NCI-H2081 treated with DMSO at 0.1 percent for 48 hours (cell line): ENCODE measurements at places on chromosomes 12 and 14.

DNA sequence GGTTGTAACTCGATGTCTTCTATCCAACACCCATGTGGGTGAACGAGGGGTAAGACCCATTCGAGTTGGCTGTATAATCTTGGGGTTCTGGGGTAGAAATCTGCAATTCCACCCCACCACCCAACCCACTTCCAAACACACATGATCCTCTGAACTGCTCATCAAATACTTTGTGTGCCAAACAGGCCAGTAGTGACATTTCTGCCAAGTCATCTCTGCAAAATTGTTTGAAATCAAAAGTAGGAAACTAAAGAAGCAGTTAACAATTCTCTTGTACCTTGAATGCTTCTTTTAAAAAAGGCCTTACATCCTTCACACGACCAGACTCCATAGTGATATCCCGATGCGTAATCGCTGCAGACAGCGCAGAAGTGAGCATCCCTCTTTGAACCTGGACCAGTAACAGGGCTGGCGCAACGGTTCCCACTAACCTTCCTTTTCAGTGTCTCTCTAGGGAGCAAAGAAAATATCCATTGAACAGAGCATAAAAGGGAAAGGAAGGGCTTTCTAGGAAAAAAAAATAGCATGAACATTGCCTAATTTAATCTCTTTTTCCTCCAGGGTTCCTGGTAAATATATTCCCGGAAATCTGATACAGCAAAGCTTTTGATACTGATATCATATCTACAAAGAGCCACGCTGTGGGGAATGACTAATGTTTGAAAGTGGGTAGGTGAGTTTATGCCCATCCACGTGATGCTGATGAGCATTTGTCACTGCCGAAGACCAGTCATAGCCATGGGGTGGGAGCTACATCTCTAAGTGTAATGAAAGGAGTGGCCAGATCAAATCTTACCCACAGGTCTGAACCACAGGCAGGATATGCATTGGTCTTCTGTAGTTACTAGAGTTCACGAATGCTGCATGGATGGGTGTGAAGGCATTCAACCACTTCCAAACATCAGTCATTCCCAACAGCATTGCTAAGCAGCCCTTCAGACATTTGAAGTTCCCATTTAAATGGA is 14.2 kb downstream of the ESR2 start:
- no peak for DNase-seq

GRCh38 chr14:54374117-54374884 is 22.5 kb upstream of the CDKN3 start:
- DNase-seq = no peak

- DNase-seq = no peak
Observed at GRCh38 chr12:86748894-86749293, 492.7 kb upstream of the MGAT4C start.

GRCh38 chr14:70934502-70935134 is 27.4 kb downstream of the PCNX1 start:
- DNase-seq = no peak

GRCh38 chr14:77120771-77121743 is 20.5 kb downstream of the ZDHHC22 start:
- DNase-seq = no peak

- no peak for DNase-seq
Observed at GRCh38 chr14:51248016-51248987, 8.3 kb downstream of the TMX1 start.

DNA sequence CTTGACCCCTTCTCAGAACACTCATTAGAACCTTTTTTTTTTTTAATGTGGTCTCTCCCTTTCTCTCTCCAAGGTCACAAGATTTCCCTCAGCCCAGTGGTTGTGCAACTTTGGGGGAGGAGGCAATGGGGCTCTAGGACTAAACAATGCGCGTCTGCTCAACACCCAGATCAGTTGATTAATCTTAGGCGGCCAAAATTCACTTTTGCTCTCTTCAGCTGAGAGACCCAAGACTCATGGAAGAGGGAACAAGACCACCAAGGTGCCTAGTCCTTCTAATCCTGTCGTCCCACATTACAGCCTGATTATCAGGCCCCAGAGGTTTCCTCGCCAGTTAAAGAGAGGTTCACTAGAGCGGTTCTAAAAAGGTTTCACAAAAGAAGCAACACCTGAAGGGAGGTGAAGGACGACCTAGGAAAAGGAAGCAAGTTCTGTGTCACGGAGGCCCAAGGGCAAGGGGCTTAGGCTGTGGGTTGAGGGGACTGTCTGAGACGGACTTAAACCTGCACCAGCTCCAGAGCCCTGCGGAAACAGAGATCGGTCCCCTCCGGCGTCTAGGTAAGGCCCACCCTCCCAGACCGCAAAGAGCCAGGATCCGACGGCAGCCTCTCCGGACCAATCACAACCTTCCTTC is 824 bp upstream of the TARBP2 start:
- DNase-seq = no peak

DNA sequence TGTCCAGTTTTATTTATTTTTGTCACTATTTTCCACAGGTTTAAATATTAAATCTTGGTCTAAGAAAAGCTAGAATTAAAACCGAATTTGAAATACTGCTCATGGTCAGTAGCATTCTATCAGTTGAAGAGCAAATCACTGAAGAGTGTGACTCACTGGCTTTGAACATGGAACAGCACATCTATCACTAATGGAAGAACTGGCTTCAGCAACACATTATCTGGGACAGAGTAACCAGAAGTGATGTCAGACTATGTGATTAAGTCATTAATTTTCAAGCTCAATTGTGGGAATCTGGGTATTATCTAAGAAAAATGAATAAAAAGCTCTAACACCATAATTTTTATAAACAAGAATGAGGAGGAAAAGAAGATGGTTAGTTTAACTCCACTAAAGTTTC is 527.5 kb downstream of the TMTC2 start:
- no peak for DNase-seq

- no peak for DNase-seq
Observed at GRCh38 chr14:66360366-66360926, 125.7 kb upstream of the CCDC196 start.

DNA sequence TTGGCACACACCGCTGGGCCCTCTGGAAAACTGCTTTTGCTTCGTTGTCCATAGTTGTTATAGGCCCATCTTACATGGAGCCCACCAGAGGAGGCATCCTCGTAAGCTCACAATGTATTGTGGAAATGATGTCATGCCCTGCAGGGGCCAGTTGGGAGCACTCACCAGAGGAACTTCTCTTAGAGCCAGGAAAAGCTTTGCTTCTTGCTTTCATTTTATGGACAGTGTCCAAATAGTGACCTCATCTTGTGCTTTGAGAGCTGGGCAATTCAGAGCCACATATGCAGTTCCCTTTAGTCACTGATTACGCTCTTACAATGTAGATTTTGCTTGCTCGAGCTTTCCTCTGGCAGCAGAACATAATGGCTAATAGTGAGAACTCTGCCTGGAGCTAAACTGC is 275.6 kb downstream of the AACS start:
- DNase-seq = no peak

DNA sequence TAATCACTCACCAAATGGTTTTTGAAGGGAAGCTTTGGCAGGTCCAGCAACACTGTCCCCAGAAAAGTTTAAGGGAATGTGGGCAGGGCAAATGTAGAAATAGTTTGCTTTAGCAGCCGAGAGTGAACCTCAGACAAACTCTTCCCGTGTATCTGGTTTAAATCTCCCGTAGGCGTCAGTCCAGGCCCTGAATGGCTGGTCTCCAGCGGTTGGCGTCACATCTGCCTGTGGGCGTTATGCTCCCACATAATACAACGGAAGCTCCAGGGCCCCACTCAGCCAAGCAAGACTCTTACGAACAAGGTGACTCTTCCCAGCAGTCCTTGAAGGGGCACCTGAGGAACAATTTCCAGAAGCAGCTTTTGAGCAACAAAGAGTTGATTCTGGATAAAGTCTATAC is 942 bp downstream of the ZC2HC1C start:
- no peak for DNase-seq

DNA sequence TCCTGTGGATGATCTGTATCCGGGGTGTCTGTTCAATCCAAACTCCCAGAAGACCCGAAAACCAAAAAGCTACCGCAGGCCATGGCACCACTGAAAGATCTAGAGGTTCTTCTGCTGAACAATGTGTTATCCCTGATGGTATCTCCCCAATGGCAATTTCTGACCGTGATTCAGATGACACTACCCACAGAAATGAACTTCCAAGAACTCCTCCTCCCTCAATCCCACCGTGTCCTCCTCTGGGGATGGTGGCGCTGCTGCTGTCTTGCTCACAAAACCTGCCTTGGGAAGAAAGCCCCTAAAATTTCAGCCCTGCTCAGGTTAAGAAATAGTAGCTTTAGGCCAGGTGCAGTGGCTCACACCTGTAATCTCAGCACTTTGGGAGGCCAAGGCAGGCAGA is 7.8 kb downstream of the CRACR2A start:
- no peak for DNase-seq

- DNase-seq = no peak
Observed at GRCh38 chr12:91127751-91128150, 16.5 kb upstream of the LUM start.

DNA sequence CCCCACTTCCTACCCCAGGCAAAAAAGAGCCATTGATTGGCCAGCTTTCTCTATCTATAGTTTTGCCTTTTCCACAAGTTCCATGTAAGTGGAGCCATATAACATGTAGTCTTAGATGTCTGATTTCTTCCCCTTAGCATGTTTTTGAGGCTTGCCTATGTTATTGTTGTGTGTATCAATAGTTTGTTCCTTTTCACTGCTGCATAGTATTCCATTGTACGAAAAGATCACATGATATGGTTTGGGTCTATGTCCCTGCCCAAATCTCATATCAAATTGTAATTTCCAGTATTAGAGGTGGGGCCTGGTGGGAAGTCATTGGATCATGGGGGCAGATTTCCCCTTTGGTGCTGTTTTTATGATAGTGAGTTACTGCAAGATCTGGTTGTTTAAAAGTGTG is 93.6 kb upstream of the RFLNA start:
- DNase-seq = no peak

DNA sequence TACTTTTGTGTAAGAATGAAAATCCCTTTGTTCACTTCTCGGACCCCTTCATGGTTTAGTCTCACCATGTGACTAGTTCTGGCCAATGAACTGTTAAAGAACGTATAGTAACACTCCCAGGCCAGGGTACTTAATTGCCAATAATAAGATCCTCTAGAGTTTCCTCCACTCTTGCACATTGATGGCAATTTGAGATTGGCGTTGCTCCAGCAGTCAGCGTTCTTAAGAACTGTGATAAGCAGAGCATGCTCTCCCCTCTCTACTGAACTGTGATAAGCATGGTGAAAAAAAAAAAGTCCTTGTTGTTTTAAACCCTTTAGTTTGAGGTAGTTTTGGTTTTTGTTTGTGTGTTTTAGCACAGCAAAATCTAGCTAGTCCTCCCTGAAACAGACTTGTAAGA is 854.5 kb downstream of the SLC6A15 start:
- DNase-seq = no peak

GRCh38 chr14:34538871-34539406 is 562 bp downstream of the EAPP start:
- no peak for DNase-seq

DNA sequence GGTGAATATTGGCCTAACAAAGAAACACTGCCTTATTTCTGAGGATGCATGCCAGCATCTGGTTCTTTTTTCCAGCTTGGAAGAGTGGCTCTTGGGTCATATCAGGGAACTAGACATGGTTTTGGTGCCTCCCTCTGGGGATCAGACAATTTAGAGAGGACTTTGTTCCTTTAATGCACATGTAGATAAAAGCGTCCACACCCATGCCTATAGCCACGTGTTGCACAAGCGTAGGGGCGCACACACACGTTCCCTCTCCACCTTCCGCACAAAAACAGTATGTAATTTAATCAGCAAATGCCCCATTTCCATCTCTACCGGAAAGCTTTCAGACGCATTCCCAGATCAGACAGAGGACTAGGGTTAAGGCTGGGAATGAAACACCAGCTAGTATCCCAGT is 61.7 kb upstream of the RIC8B start:
- DNase-seq = no peak

GRCh38 chr12:80420075-80420474 is 24.0 kb upstream of the PTPRQ start:
- no peak for DNase-seq

DNA sequence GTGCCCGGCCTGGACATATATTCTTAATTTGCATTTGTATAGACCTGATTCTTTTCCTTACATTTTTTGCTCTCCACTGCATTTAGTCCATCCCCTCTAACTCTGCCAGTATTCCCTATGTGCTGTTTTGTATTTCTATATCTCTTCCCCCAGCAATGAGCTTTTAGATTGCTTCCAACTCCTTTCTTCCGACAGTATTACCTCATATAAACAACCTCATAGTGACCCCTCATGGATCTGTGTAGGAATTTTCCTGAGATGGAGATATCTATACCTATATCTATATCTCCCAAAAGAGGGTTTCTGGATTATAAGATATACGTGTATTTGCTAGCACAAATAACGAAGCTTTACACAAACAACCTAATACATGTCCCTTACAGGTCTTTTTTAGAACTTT is 161.9 kb downstream of the CRADD start:
- no peak for DNase-seq

DNA sequence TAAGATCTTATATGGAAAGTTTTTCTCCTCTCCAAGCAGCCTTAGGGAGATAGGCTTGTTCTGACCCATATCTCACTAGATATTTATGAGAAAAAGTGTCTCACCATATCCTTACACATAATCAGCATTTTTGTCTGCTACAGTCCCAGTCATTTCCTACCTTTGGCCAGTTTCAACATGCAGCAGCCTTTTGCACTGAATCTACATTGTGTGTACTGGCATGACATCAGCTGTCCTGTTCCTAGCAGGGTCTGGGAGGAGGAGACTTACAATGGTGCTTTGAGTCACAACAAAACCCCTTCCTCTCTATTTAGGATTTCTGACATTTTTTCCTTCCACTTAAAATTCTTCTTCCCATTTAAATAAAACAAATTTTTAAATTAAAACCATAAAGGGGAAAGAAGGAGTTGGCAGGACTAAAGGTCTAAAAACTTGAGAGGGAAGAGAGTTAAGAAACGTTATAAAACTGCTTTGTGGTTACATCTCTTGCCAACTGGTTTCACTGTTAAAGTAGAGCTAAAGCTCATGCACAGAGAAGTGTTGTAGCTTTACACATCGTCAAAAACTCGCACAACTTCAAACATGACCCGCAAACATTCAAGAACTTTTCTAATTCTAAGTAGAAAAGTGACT is 53.3 kb upstream of the CERS5 start:
- DNase-seq = no peak

- DNase-seq = no peak
Observed at GRCh38 chr12:46370792-46371717, 1.5 kb downstream of the SLC38A2 start.

DNA sequence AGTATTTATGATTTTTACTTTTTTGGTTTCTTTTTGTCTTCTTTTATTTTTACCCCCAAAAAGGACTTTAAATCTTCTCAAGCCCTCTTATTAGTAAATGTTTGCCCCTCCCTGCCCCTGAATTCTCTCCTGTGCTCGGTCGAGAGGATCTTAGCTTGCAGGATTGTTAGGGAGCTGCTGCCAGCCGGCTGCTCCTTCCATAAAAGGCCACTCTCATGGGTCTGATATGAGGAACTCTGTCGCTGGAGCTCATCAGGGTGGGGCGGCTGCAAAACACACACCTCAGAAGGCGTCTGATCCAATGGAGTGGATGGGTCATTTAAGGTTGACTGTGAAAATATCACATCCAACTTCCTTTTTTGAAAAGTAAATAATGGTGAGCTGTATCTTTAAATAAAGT is 8.5 kb downstream of the LTBR start:
- DNase-seq = no peak
